ENCODE measurements at places on chromosomes 7 and 10.

- no peak for DNase-seq
Measured at GRCh38 chr7:23968791-23969190, 258.8 kb downstream of the STK31 start.

DNA sequence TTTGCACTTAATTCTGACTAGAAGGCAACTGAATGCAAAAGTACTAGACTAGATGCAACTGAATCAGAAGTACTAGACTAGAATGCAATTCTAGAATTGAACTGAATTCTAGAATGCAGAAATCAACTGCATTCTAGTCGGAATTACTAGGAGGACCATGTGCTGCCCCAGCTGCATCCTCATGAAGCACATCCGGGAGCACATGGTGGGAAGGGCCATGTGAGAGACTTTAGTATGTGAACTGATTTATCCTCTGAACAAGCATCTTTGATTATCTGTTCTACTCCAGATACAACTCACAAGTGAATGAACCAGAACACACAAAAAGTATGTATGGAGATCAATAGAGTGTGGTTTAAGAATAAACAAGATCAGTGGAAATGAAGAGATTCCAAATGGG, 115.1 kb downstream of the GALNT11 start:
- no peak for DNase-seq

DNA sequence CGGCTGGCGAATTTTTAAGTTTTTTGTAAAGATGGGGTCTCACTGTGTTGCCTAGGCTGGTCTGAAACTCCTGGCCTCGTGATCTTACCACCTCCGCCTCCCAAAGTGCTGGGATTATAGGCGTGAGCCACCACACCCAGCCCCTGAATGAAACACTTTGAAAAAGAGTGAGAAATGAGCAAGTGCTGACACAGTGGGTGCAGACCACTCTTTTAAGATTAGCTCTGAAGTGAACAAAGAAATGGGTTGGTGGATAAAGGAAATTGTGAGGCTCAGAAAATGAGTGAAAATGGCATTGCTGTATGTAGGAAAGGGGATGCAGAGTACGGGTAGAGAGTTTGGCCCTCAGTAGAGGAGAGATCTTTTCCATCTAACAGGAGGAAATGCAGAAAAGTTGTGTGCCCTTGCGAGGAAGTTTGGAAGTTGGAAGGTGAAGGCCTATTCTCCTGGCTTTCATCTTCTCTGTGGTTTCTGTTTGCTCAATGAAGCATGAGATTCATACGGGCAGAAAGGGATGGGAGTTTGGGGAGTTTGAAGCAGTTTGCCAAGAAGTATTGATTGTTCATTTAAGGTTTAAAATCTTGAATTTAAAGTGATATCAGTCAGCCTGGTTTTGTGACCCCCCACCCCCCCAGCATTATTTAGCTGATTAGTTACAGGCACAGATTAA, 11.0 kb downstream of the MAPK8 start:
- no peak for DNase-seq

- no peak for DNase-seq
Measured at GRCh38 chr10:110864662-110865140, 7.0 kb upstream of the PDCD4 start.

GRCh38 chr10:9733766-9734165, 1283.9 kb upstream of the CELF2 start:
- no peak for DNase-seq

- no peak for DNase-seq
Measured at GRCh38 chr7:117092785-117093184, 139.5 kb downstream of the ST7 start.

DNA sequence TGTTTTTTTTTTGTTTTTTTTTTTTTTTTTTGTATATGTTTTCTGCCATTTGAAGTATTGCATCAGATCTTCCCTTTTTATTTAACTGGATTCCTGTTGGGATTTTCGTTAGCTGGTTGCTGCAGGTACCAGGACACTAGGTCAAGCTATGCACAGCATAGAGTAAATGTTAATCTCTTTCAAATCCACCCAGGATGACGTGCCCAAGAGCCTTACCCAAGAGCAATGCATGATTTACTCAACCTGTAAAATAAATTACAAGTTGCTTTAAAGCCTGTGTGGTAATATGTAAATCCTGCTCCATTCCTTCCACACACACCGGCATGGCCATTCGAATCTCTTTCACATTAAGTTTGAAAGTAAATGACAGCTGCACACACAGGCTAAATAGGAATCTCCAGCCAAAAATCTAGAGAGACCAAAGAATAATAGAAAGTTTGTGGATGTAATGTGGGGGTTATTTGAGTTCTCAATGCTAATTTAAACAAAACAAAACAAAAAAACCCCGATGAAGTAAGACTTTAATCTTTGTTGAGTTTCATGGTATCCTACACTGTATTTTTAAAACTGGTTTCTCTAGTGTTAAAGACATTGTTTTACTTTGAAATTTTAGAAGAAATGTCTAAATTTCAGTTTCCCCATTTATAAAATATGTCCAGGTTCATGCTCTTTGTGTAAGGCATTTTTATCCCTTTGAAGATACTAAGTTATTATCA, 167.9 kb downstream of the FRMD4A start:
- DNase-seq: no peak

GRCh38 chr7:148962823-148963582, 65.3 kb downstream of the PDIA4 start:
- DNase-seq: peak; percentile 60

- DNase-seq: no peak
Measured at GRCh38 chr10:1057106-1057657, 997 bp downstream of the WDR37 start.

DNA sequence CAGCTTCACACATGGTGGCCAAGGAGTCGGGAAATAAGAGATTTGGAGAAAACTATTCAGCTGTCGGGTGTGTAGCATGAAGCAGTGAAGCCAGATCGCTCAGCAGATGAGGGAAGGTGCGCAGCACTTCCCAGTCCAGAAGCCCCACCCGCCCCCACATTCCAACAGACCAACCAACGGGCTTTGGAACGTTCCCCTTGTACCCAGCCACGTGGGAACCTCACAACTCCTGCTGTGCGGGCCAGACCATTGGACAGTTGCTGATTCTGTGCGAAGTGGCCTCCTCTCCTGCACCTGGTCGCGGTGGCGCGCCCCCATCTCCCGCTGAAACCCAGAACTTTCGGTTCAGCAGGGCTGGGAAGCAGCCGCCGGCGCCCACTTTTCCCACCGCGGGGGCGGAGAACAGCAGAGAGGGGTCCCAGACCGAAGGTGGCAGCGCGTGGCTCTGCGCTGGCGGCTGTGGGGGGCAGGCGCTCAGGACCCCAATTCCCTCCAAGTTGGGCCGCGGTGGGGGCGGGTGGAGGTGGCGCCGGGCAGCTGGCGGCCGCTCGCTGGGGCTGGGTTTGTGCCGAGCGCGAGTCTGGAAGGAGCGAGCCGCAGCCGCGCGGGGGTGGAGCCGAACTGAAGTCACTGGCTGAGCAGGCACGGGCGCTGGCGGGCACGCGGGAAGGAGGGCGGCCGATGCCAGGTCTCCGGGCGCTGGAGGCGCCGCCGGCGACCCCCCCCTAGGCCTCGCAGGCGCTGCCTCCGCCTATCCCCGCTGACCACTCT, 1301.5 kb upstream of the SORCS1 start:
- DNase-seq: no peak

GRCh38 chr10:79078367-79079053, 9.7 kb downstream of the ZMIZ1 start:
- no peak for DNase-seq

GRCh38 chr7:48426966-48427555, 255.8 kb downstream of the ABCA13 start:
- no peak for DNase-seq

DNA sequence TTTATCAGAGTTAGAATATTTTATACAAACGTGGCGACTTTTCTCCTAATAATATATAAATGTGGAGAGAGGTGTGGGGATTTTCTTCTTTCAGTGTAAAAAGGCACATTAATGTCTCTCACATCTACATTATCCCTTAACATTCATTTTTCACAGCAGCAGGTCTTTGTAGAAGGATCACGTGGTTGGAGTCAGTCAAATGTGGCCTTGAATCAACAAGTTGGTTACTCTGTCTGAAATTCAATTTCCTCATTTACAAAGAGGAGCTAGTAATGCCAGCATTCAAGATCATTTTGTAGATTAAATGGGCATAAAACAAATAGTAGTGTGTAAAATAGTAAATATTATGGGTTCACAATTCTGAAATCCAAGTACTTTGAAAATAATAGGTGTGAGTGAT, 183.1 kb upstream of the SEMA3E start:
- no peak for DNase-seq

DNA sequence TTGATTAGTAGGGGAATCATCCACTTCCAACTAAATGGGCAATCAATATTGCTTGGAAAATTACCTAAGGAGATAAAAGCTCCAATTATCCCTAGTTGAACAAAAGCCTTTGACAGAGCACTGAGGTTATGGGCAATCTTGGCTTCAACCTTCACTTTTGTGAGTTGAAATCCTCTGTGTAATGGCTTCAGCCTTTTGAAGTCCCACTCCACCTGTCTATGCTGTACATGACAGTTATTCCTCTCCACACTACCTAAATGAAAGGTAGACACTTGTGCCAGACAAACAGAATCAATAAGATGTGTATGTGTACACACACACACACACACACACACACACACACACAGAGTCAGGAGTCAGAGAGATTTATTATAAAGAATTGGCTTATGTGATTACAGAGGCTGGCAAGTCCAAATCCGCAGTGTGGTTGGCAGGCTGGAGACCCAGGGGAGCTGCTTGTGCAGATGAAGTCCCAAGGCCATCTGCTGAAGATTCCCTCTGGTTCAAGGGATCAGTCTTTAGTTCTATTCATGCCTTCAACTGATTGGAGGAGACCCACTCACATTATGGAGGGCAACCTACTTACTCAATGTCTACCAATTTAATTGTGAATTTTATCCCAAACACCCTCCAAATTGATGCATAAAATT, 164.8 kb upstream of the CDC14C start:
- DNase-seq: no peak

DNA sequence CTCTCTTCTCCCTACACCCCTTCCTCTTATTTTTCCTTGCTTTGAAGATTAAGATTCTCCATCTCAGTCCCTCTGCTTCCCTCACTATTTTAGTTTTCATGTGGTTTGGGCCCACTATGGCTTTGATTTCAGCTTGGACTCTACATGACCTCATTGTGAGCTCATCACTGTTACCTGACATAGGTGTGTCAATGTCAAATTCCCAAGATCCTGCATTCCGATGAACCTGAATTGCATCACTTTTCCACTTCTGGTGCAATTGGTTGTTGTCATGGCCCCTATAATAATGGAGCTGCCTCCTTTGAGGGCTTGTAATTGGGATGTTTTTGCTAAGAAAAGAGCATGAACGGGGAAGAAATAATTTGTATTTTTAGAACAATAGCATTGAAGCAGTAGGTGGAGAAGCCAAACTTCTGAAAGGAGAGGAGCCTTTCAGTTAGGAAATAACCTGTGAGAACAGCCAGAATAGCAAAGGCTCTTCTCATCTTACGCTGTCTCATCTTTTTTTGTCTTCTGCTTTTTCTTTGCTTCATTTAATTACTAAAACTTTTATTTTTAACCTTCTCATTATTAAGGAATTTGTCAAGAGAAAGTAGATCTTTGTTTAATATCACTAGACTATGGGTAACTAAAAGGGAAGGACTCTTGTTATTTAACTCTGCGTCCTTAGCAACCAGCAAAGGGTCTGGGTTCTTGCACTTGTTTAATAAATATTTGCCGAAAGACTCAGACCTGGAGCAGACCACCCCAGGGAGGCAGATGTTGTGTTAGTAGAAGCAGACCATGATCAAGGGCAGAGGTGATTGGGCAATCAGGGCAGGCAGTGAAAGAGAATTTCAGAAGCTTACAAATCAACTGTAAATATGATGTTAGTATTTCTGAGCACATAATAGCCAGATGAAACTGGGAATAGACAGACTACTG, 95.4 kb downstream of the TES start:
- DNase-seq: no peak

DNA sequence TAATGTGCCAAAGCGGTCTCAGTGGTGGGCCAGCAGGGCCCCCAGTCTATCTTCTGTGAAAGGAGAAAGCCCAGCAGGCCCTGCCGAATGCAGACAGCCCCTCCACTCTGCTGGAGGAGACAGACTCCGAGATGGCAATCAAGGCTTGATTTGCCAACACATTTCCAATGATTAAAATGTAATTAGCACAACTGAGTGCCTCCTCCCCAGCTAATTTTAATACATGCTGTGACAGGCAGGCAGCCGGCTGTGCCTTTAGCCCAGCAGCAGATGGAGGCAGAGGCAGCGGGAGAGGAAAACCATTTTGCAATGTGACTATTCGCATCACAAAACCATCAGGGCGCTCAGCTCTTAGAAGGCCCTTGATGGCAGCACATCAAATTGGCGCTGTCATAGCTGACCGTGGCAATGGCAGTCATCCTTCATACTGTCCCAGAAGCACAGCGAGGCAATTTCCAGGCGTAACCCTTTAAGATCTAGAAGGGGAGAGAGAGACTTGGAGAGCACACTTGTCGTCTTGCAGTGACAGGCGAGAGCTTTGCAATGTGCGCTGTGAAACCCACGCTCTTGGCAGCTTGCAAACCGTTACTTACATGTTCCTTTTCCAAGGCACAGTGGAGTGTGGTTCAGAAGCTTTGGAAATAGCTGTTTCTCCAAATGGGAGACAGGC, 714.8 kb upstream of the GALNT17 start:
- no peak for DNase-seq

DNA sequence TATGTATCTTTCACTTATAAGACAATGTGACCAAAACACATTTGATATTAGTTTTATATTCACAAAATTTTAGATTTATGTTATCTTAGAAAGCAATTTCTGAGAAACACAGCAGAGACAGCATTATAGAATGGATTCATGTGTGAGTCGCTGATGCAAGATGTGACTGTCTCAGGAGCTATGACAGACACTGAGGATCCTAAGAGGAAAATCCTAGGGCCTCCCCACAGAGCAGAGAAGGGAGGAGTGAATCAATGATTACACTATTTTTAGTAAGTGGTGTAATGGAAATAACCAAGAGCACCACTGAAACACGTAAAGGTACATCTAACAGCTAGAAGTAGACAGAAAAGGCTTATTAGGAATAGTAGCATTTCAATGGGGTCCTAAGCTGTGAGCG, 204.0 kb upstream of the PTN start:
- no peak for DNase-seq

DNA sequence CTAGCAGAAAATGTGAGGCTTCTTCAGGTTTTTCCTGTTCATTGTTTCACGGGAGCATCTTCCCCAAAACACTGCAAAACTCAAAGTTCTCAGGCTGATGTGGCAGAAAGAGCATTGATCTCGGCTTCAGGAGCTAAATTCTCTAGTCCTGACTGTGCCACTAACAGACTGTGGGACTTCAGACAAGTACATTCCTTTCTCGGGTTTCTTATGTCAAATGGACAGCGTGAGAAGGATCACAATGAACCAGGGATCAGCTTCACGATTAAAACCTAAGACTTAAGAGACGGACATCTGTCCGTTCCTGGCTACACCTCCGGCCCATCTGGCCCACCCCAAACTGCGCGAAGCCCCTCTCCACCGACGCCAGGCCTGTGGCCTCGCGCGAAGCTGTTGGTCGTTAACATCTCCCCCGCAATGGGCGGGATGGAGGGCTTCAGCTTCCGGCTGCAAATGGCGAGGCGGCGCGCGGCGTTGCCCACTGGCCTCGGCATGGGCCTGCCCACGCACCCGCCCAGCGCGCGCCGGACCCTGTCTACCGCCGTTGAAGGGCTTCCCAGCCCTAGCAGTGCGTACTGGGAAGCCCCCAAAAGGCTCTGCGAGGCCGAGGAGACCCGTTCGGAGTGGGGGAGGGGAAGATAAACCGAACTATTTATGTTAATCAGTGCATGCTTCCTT, 549 bp upstream of the DDX50 start:
- DNase-seq: no peak

All from HCT116 (cell line).